CD8-positive, alpha-beta memory T cell (primary cell): ENCODE measurements at places on chromosomes 7 and 10.

GRCh38 chr7:101170617-101171441 is 5.5 kb upstream of the VGF start:
- DNase-seq: no peak

DNA sequence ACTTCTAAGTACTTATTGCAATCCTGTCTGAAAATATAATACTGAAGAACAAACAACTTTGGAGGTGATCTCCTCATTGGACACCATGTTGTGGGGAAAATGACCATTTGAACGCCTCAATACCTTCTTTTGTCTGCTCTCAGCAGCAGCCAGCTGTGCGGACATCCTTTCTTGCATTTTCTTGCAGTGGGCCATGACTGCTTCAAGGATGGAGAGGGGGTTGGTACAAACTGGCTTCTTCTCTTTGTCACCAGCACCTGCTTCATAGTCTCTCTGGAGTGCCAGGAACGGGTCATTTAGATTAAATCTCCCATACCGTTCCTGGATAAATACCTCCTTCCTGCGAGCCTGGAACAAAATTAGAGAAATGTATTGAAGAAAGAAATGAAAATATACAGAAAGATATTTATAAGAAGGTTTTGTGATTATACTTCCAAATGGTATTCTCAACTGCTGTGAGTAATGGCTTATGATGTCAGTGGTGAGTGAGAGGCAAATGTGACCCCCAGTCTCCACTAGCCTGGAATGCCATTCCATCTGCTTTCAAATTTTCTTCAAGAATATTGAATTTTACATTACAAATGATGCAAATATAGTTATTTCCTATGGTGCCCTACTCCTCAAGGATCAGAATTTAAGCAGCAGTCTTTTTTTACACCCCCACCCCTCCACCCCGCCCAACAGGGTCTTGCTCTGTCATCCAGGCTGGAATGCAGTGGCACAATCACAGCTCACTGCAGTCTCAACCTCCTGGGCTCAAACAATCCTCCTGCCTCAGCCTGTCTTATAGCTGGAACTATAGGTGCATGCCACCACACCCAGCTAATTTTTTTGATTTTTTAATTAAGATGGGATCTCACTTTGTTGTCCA is 62.4 kb downstream of the CTTNBP2 start:
- DNase-seq: no peak

DNA sequence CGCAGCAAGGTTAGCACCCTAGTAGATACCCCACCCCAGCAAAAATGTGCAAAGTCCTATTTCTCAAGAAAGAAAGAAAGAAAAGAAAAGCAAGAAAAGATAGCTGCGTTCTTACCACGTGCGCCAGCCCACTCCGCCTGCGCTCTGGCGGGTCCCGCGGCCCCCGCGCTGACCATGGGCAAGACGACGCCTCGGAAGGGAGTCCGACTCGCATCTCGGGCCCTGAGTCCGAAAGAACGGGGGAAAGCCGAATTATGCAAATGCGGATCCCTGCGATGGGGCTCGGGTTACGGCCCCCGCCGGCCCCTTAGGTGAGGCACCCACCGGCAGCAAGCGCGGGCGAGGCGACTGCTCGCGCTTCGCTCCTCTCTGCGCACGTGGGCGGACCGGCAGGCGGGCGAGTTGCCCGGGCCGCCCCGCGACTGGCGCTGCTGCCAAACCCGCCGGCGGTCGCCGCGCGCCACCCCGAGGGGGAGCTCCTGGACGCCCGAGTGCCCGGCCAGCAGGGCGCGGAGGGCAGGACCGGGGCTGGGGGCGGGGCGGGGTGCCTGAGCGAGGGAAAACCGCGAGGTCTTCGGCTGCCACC is 2.4 kb upstream of the EGR2 start:
- peak; percentile 27 for DNase-seq

DNA sequence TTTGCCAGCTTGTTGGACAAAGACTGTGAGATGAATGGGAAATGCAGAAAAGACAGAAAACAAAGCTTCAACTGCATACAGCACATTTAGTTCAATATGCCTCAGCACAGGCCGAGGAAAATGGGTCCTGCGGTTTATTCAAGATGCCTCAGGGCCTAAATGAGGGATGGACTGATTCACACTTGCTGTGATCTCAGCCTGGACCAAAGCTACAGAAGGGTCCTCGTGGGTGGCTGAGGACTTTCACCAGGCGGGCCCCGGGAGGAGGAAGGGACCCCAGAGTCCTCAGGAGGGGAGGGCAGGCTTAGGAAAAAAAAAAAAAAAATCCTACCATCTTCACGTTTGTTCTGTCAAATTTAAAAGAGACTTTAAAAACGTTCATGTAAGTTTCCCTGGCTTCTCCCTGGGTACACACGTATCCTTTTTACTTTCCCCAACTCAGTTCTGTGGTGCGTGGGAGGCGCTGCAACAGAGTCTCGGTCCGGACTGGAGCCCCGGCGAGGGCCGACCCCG is 624 bp upstream of the ZNF783 start:
- DNase-seq: no peak

GRCh38 chr7:159065852-159066480 is 78.7 kb downstream of the VIPR2 start:
- no peak for DNase-seq

- no peak for DNase-seq
Measured at GRCh38 chr7:112416127-112416526, 34.1 kb upstream of the IFRD1 start.

- DNase-seq: no peak
Measured at GRCh38 chr10:52314822-52315552, 906 bp downstream of the DKK1 start.

GRCh38 chr7:44466300-44467216 is 23.9 kb downstream of the NUDCD3 start:
- no peak for DNase-seq

GRCh38 chr10:79066411-79067240 is 2.1 kb upstream of the ZMIZ1 start:
- DNase-seq: no peak

GRCh38 chr10:824497-824896 is 107.0 kb downstream of the LARP4B start:
- DNase-seq: no peak

- no peak for DNase-seq
Measured at GRCh38 chr7:156895024-156895780, 2.2 kb upstream of the LMBR1 start.

GRCh38 chr7:122073635-122074034 is 70.4 kb downstream of the AASS start:
- no peak for DNase-seq

DNA sequence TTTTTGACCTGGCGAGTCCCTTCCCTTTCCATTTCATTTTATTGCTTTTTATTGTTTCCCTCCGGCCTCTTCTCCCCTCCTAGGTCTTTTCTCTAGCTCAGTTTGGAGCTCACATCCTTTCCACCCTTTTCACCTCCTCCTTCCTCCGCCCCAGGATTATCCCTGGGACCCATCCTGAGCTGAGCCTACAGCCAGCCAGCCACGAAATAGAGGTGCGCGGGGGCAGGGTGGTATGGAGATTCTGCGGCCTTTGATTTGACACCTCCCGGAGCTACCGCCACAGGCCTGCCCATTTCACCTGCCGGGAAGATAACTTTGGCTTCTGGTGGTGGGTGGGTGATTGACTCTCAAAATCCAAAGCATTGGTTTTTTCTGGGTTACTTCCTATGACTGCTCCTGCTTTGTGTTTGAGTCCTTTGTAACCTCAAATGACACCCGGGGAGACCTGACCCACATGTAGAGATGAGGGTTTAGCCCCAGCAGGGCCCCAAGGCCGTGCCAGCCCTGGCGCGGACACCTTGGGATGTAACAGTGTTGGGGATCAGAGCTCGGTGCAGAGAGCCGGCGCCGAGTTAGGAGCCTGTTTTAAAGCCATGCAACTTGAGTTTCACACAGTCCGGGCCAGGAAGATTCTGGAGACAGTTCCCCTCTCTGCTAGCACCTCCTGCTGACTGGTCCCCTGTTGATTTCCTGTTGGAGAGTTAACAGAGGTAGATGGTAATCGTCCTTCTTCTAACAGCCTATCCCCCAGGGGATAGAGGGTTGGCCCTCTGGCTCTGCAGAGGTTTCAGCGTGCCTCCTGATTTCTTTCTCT is 1.5 kb downstream of the DUSP5 start:
- peak; percentile 36 for DNase-seq

- no peak for DNase-seq
Measured at GRCh38 chr7:42315631-42316030, 78.6 kb upstream of the GLI3 start.

- DNase-seq: no peak
Measured at GRCh38 chr10:76086761-76087639, 655.6 kb downstream of the LRMDA start.

GRCh38 chr7:43501870-43502269 is 81.0 kb upstream of the STK17A start:
- DNase-seq: no peak

DNA sequence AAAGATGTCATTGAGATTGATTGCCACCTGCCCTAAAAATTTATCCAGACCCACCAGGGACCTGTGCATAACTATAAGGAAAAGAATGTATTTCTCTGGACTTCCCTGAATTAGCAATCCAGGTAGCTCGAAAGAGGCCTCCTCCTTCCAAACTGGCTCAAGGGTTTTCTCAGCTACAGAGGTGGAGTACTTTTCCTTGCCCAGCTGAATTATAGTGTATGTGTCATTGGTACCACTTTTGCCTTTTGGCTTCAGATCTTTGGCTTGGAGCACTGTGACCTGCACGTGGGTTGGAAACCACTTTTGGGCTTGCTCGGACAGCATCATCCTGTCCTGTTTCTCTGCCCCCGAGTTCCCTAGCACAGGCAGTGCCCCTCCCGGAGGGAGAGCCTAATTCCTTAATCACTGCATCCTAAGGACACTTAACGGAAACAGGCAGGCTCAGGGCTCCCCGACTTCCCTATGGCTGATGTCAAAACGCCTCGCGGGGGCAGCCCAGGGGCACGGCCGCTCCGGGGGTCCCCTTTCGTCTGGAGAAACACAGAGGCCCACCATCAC is 825 bp downstream of the RAB11FIP2 start:
- DNase-seq: peak; percentile 54

- no peak for DNase-seq
Measured at GRCh38 chr10:52030051-52030790, 283.9 kb upstream of the DKK1 start.

DNA sequence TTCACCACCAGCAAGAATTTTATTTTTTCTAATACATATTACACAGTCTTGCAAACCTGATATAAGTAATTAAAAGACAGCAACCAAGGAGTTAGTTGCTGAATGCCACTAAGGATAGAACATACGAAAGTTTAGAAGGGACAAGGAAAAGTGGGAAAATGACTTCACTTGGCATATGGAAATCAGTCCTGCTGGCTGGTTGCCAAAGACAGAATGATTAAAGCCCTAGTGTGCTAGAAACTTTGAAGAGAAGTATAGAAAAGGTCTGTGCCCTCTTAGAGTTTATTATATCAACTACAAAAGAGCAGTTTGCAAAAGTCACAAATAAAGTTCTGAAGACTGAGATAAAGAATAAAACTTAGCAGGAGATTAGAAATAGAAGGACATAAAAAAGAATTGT is 5.8 kb upstream of the YAE1 start:
- no peak for DNase-seq

DNA sequence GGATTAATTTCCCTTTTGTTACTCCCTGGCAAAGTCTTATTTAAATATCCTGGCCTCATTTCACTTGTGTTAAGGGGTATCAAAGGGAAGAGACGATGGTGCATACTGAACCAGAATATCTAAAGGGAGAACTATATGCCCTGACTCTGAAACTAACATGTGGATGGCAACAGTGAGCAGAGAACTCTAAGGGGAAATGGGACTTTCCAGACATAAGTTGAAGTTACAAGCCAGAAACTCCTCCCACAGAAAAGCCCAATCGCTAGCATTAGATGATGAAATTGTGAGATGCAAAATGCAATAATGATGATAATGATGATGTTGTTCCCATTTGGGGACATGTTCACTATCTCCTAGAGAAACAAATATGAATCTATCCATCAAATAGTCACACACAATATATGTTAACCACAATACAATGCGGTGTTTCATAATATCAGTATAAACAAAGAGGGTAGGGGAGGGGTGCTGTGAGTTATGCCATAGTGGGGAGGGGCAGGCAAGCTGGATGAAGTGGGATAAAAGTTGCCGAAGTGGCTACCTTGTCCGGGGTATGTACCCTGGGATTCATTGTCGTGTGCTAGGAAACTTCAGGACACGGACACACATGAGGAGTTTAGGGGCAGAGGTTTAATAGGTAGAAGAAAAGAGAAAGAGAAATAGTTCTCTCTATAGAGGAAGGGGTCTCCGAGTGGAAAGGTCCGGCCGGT is 37.1 kb downstream of the TMEM229A start:
- no peak for DNase-seq

DNA sequence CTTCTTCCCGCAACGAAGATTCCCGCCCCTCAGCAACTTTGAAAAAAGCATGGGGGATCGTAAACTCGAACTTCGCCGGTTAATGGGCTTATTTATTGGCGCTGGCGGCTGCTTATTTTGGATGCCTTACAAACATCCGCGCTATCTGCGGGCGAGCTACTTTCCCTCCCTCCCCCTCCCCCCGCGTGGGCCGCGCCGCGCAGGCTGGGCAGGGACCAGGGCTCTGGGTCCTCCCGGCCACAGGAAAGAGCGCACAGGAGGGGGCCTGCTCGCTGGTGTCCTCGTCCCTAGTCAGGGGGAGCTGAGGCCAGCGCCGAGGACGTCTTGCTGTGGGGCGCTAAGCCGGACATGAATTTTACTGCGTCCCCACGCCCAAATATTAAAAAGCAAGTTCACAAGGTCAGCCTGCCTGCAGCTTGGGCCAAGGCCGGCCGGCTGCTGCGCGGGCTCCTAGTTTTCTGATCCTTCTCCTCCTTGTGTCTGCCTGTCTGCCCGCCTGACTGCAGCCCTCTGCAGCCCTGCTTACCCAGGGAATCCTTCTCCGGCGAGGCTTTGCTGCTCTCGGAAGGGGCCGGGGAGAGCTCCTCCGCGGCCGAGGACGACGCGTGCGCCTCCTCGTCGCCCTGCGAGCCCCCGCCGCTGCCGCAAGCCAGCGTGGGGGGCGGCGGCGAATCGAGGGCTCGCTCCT is 1.2 kb downstream of the HOXA10 start:
- peak; percentile 46 for DNase-seq

GRCh38 chr10:46548498-46549090 is 7.9 kb downstream of the GPRIN2 start:
- DNase-seq: no peak

DNA sequence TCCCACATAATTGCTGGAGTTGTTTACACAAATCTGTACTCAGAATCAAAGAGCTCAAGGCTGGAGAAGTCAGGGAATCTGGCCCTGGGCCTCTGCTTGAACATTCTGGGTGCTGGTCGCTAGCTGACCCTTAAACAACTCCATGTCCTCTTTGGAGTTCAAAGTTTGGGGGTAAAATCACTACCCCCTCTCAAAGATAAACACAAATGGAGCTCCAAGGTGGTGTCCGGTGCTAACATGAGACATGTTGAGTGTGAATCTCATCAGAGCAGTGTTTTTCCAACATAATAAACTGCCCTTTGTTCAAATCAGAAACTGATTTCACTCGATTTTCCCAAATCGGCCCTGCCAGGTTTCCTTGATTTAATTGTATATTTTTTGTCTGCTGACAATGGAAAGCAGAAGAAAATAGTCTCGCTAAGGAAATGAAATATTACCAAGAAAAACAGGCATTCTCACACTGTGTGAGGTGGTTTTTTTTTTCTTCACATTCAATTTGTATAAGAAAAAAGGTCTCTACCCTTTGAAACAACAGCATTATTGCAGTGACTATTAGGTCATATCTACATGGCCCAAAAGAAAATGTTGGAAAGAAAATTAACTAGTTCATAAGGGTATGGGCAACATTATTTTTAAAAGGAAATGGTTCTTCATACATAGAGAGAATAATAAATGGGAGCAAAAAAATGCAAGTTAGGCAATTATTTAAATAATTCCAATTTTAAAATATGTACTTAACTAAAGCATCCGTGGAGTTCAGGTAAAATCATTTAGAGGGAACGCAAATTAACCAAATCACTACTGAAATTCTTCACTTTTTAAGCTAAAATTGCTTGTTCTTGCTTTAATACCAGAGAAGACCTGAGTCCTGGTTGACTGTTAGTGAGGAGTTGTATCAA is 56.1 kb upstream of the CAPZA2 start:
- no peak for DNase-seq
